ENCODE measurements at places on chromosomes 1 and 21.

GRCh38 chr1:53122201-53122885 is 20.1 kb downstream of the SLC1A7 start:
- DNase-seq, result peak; percentile 43
- H3K4me1 ChIP-seq, result peaks cover 47% of the 10 kb centered on the region
- no peak overlapping the region for H3K4me3 ChIP-seq
- H3K27me3 ChIP-seq, result no peaks in the 10 kb centered on the region
- no peaks in the 10 kb centered on the region for H3K36me3 ChIP-seq
- H3K27ac ChIP-seq, result peak overlapping the region; percentile 70

- no peaks in the 10 kb centered on the region for H3K36me3 ChIP-seq
- H3K4me3 ChIP-seq, result no peak overlapping the region
- no peak for DNase-seq
- peaks cover 18% of the 10 kb centered on the region for H3K27me3 ChIP-seq
- no peak overlapping the region for H3K27ac ChIP-seq
Observed at GRCh38 chr1:200908191-200908868, 13.6 kb downstream of the INAVA start.

DNA sequence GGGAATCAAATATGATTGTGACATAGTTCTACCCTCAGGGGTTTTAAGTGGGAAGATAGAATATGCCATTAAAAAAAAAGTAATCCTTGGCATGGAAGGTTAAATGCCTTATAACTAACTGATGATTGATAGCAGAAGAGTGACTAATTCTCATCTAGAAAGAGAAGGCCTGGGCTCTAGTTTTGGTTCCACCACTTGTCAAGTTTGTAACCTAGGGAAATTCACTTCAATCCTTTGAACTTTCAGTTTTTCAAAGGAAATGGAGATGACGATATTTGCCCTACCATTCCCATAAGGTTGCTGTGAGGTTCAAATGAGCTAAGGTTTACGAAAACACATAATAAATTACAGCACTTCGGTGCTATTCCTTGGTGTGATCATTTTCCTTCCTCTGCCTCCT is 88.5 kb downstream of the GPR88 start:
- H3K4me1 ChIP-seq, result peaks cover 90% of the 10 kb centered on the region
- DNase-seq, result no peak
- peak overlapping the region; percentile 87 for H3K27ac ChIP-seq

DNA sequence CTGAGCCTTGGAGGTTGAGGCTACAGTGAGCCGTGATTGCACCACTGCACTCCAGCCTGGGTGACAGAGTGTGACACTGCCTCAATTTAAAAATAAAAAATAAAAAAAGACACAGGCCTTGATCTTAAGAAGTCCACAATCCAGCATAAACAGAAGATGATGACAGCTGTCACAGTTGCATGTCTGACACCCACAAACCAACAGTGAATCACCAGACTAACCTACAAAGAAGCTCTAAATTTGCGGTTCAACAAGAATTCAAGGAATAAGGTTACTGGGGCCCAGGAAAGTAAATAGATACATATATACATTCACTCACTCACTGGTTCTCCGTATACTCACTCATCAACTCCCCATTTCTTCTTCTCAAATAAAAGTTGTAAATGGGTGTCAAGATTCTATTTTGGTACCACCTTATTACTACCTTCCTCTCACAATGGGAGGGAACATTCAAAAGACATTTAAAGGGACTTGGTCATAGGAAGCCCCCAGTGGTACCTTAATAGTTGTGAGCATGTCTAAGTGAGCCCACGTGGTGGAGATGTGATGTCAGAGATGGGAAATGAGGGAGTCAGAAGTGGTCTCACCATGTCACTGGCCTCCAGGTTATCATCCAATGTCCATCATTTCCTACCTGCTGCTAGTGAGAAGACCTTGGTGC is 66.9 kb upstream of the PRDX6 start:
- DNase-seq, result peak; percentile 50
- no peaks in the 10 kb centered on the region for H3K36me3 ChIP-seq
- H3K4me1 ChIP-seq, result peaks cover 60% of the 10 kb centered on the region
- H3K27me3 ChIP-seq, result peaks cover 3% of the 10 kb centered on the region
- no peak overlapping the region for H3K4me3 ChIP-seq

DNA sequence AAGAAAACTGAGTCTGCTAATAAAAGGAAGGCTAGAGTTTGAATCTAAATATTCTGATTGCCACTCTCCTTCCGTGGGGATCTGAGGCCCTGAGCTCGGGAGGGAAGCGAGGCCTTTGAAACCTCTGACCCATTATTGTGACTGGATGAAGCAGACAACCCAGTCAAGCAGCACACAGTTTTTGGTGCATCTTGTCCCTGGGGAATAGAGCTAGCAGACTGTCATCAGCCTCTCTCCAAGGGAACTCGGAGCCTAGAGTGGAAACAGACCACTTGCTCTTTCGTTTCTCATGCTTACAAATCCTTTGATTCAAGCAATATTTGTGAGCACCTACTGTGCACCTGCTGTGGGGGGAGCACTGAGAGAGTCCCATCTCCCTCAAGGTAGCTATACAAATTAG is 133.2 kb upstream of the KLHDC7A start:
- H3K4me3 ChIP-seq, result no peak overlapping the region
- H3K36me3 ChIP-seq, result no peaks in the 10 kb centered on the region
- DNase-seq, result no peak
- H3K4me1 ChIP-seq, result no peaks in the 10 kb centered on the region
- peaks cover 1% of the 10 kb centered on the region for H3K27me3 ChIP-seq

DNA sequence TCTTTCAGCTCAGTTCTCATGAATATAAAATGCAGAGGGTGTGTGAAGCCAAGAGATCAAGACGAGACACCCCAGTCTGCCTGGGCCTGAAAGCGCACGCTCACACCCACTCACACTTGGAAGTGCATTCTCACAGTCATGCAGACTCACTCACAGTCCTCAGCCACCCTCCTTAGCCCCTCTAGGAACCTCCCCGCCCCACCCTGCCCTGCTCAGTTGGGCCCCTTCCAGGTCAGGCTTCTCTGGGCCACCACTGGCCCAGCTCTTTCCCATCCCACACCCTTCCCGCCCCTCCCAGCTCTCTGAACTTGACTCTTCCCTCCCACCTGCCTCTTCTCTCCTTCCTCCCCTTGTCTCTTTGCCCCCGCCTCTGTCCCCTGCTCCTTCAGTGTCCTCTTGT is 93.8 kb downstream of the EPHB2 start:
- H3K27ac ChIP-seq, result no peak overlapping the region
- H3K4me3 ChIP-seq, result no peak overlapping the region
- no peaks in the 10 kb centered on the region for H3K36me3 ChIP-seq
- H3K27me3 ChIP-seq, result peaks cover 2% of the 10 kb centered on the region
- DNase-seq, result no peak
- peaks cover 23% of the 10 kb centered on the region for H3K4me1 ChIP-seq

DNA sequence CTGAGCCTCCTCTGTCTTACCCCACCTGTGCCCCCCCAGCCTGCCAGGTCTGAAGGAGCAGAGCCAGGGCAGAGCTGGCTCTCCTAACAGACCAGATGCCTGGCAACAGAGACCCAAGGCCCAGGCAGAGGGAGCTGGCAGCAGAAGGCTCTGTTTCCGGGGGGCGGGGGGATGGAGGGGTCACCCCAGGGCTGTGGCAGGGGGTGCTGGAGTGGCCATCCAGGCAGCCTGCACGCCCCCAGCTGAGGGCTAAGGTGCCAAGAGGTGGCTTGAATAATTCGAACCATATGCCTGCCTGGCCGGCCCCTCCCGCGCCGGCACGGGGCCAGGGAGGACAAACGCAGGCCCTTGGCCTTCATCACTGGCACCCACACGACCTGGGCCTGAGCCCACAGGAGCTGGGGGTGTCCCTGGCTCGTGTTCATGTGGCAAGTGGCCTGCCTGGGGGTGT is 16.0 kb upstream of the PLEKHG5 start:
- H3K4me1 ChIP-seq, result no peaks in the 10 kb centered on the region
- H3K27ac ChIP-seq, result no peak overlapping the region
- H3K36me3 ChIP-seq, result no peaks in the 10 kb centered on the region
- DNase-seq, result no peak
- peaks cover 6% of the 10 kb centered on the region for H3K27me3 ChIP-seq

DNA sequence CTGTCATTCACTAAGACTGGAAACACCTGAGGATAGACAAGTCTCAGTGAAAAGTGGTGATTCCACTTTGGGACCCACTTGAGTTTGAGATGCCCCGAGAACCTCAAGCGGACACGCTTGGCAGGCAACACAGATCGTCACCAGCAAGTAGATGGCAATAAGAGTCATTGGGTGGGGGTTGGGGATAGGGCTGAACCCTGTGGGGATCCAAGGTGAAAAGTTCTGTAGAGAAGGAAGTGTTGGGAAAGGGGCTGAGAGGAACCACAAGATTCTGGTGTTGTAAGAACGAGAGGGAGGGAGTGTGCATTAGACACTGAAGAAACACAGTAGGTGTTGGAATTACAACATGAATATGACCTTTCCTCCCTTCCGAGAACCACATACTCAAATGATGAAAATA is 45.4 kb upstream of the TDRD10 start:
- peaks cover 14% of the 10 kb centered on the region for H3K4me1 ChIP-seq
- H3K36me3 ChIP-seq, result 0 out of 2 replicates have a peak, but pooled peaks cover 6% of the 10 kb centered on the region
- no peak for DNase-seq
- H3K27me3 ChIP-seq, result no peaks in the 10 kb centered on the region
- H3K27ac ChIP-seq, result no peak overlapping the region

GRCh38 chr1:166730299-166730888 is 108.9 kb upstream of the POGK start:
- H3K27me3 ChIP-seq, result no peaks in the 10 kb centered on the region
- 0 out of 2 replicates have a peak, but pooled peaks cover 4% of the 10 kb centered on the region for H3K36me3 ChIP-seq
- no peaks in the 10 kb centered on the region for H3K4me1 ChIP-seq
- no peak overlapping the region for H3K27ac ChIP-seq
- no peak overlapping the region for H3K4me3 ChIP-seq

GRCh38 chr1:93628681-93629080 is 53.0 kb downstream of the BCAR3 start:
- peaks cover 83% of the 10 kb centered on the region for H3K4me1 ChIP-seq
- H3K36me3 ChIP-seq, result peaks cover 29% of the 10 kb centered on the region
- H3K27ac ChIP-seq, result peak overlapping the region; percentile 82
- no peak for DNase-seq
- no peaks in the 10 kb centered on the region for H3K27me3 ChIP-seq

Measured in HFFc6 (cell line).